Left kidney (tissue), 8 donors: ENCODE measurements at places on chromosomes 11 and 22. TPM values are rescaled to one million over a fixed set of nuclear protein-coding genes. Genes with fewer than 3 reads are reported as not detected.

OR2D2 gene
- polyA plus RNA-seq, result not detected

TTLL1 gene
- polyA plus RNA-seq, result 18.7 TPM

NCR3LG1 gene
- polyA plus RNA-seq, result 2.3 TPM

TNKS1BP1 gene
- 69.1 TPM for polyA plus RNA-seq

MUC6 gene
- polyA plus RNA-seq, result 26.8 TPM

ATG2A gene
- polyA plus RNA-seq, result 16.4 TPM

CDC45 gene
- 25.2 TPM for polyA plus RNA-seq

C11orf91 gene
- polyA plus RNA-seq, result not detected

NFRKB gene
- 56.1 TPM for polyA plus RNA-seq

MS4A3 gene
- polyA plus RNA-seq, result 0.52 TPM

APOBEC3H gene
- 0.23 TPM for polyA plus RNA-seq

ME3 gene
- polyA plus RNA-seq, result 29.7 TPM

MLC1 gene
- polyA plus RNA-seq, result 0.88 TPM

RAG2 gene
- polyA plus RNA-seq, result 0.52 TPM

ZP1 gene
- polyA plus RNA-seq, result 0.30 TPM

TRIM21 gene
- 21.9 TPM for polyA plus RNA-seq

MMP10 gene
- polyA plus RNA-seq, result not detected

PNPLA5 gene
- polyA plus RNA-seq, result 0.10 TPM

RFPL2 gene
- polyA plus RNA-seq, result 0.73 TPM

LRRC4C gene
- polyA plus RNA-seq, result 17.0 TPM
